Thymus (tissue), 14 donors: ENCODE measurements at places on chromosomes 6 and 20. TPM values are rescaled to one million over a fixed set of nuclear protein-coding genes. Genes with fewer than 3 reads are reported as not detected.

DNA sequence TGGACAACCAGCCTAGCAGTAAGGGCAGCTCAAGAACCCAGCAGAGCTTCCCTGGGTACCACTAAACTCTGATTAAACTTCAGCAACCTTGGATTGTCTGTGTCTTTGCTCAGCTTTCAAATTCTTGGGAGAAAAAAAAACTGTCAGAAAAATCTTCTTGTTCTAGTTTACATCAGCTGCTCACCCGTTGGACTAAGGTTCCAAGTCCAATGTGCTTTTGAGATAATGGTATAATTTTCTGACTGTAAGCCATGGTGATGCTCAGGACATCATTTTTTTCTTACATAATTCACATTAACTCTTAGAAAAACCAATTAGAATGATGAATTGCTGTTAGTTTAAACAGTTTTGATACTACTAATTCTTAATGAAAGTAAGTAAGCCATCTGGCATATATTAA lies 145.8 kb downstream of the COL9A1 start:
- H3K4me3 ChIP-seq: no peak overlapping the region
- no peaks in the 10 kb centered on the region for H3K4me1 ChIP-seq
- DNase-seq: no peak
- no peaks in the 10 kb centered on the region for H3K36me3 ChIP-seq

DNA sequence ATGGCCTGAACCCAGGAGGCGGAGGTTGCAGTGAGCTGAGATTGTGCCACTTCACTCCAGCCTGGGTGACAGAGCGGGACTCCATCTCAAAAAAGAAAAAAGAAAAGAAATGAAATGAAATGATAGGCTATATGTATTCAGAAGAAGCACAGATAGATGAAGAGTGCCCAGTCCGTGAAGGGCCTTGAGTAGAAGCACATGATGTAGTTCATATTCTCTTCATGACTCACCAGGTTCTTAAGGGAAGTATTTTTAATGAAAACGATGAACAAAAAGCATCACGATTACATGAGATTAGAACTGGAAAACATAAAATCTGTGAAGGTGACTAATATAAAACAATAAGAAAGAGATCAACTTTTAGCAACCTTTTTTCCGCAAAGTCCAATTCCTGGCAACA lies 29.8 kb downstream of the TPD52L1 start:
- H3K36me3 ChIP-seq: no peaks in the 10 kb centered on the region
- no peak overlapping the region for H3K4me3 ChIP-seq
- no peaks in the 10 kb centered on the region for H3K4me1 ChIP-seq

DNA sequence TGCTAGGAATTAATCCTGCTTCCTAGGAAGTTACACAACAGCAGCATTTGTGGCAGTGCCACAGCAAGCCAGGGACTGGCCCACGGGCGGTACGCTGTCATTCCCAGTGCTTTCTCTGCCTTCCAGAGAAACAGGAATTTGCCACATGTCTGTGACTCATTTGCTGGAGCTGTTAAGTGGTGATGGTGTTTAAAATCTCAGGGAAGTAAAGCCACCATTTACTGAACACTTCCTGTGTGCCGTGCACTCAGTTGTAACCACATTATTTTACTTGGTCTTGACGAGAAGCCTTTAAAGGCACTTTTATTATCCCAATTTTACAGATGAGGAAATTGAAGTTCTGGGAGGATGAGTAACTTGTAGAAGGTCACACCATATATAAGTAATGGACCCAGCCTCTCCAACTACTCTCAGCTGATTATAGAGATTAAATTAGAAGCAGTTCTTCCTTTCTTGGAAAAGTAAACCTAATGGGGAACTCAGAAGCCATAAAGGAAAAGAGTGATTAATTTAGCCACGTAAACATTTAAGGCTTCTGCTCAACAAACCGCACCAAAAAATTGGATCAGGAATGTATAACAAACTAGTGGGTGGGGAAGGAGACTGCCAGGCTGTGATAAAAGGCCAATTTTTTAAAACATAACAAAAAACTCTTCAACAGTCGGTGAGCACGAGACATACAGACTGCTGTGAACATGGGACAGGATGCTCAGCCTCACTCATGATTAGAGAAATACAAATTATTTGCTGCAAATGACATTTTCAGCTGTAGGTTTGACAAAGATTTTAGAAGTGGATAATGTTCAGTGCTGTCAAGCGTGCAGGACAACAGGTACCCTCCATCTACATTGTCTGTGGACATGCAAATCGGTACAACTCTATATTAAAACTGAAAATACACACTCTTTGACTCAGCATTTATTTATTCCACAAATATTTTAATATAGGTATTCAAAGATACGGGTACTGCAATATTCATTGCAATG lies 311.2 kb downstream of the NRN1 start:
- no peak overlapping the region for H3K27ac ChIP-seq
- no peak overlapping the region for H3K4me3 ChIP-seq
- no peaks in the 10 kb centered on the region for H3K36me3 ChIP-seq
- no peaks in the 10 kb centered on the region for H3K27me3 ChIP-seq
- peaks cover 28% of the 10 kb centered on the region for H3K4me1 ChIP-seq
- no peak for DNase-seq

DNA sequence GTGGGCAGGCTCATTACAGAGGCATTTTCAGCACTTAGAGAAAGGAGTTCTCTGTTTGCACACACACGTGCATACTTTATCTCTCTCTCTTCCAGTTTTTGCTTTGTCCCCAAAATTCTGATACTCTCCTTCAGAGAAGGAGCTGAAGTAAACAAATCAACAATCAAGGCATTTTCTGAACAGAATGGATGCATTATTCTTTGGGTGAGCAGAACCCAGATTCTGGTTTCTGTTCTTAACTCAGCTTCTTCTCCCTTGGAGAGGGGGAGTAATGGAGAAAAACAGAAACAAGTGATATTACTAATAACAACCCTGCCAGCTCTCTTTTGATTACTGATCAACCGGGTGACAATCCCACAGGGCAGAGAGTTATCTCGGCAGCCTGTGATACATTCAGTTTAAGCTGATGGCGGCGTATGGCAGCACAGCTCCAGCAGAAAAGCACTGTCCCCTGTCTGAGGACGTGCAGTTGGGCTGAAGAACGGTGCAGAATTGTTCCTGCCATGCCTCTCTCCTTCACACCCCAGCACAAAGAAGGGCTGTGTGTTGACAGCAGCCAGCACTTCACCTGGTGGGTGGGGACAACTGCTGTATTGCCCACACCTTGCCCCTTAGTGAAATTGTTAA lies 47.3 kb upstream of the SASH1 start:
- no peaks in the 10 kb centered on the region for H3K4me1 ChIP-seq
- no peaks in the 10 kb centered on the region for H3K36me3 ChIP-seq
- no peak overlapping the region for H3K27ac ChIP-seq
- no peak overlapping the region for H3K4me3 ChIP-seq

DNA sequence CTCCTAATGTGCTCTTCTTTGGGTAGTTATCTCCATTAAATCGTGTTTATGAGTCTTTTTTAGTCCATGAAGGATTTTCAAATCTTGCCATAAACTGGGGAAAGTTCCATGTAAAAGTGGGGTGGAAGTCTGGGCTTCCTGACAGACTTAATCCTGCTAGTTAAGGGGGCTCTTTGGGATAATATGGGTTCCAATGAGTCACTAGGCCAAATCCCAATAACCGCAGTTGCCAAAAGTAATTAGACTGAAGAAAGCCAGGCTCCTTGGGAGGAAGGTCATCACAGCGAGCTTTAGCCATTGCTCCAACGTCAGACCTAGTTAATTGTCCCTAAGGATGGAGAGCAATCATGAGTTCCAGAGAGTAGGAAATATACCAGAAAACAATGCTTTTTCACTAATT lies 10.8 kb downstream of the RSPO3 start:
- no peak overlapping the region for H3K4me3 ChIP-seq
- no peaks in the 10 kb centered on the region for H3K36me3 ChIP-seq
- H3K4me1 ChIP-seq: no peaks in the 10 kb centered on the region

GRCh38 chr20:6665621-6666355 lies 101.7 kb upstream of the BMP2 start:
- no peak overlapping the region for H3K27ac ChIP-seq
- no peaks in the 10 kb centered on the region for H3K36me3 ChIP-seq
- H3K4me3 ChIP-seq: no peak overlapping the region
- no peaks in the 10 kb centered on the region for H3K4me1 ChIP-seq
- no peak for DNase-seq
- H3K27me3 ChIP-seq: no peaks in the 10 kb centered on the region

GRCh38 chr6:112935402-112936078 lies 588.4 kb downstream of the RFPL4B start:
- no peak overlapping the region for H3K4me3 ChIP-seq
- no peak overlapping the region for H3K27ac ChIP-seq
- no peak for DNase-seq
- H3K4me1 ChIP-seq: no peaks in the 10 kb centered on the region
- H3K36me3 ChIP-seq: no peaks in the 10 kb centered on the region

GRCh38 chr20:16590041-16590633 lies 16.9 kb upstream of the KIF16B start:
- no peaks in the 10 kb centered on the region for H3K27me3 ChIP-seq
- no peak overlapping the region for H3K4me3 ChIP-seq
- no peak overlapping the region for H3K27ac ChIP-seq

- no peak overlapping the region for H3K27ac ChIP-seq
- no peak overlapping the region for H3K4me3 ChIP-seq
- H3K4me1 ChIP-seq: no peaks in the 10 kb centered on the region
- H3K27me3 ChIP-seq: no peaks in the 10 kb centered on the region
- H3K36me3 ChIP-seq: peaks cover 10% of the 10 kb centered on the region
These were observed 459.6 kb downstream of the UTRN start for GRCh38 chr6:144744720-144745119.

GRCh38 chr6:163335671-163336545 lies 78.6 kb upstream of the QKI start:
- H3K27me3 ChIP-seq: peaks cover 8% of the 10 kb centered on the region
- H3K4me1 ChIP-seq: peaks cover 13% of the 10 kb centered on the region
- H3K4me3 ChIP-seq: no peak overlapping the region
- H3K36me3 ChIP-seq: no peaks in the 10 kb centered on the region
- no peak overlapping the region for H3K27ac ChIP-seq

DNA sequence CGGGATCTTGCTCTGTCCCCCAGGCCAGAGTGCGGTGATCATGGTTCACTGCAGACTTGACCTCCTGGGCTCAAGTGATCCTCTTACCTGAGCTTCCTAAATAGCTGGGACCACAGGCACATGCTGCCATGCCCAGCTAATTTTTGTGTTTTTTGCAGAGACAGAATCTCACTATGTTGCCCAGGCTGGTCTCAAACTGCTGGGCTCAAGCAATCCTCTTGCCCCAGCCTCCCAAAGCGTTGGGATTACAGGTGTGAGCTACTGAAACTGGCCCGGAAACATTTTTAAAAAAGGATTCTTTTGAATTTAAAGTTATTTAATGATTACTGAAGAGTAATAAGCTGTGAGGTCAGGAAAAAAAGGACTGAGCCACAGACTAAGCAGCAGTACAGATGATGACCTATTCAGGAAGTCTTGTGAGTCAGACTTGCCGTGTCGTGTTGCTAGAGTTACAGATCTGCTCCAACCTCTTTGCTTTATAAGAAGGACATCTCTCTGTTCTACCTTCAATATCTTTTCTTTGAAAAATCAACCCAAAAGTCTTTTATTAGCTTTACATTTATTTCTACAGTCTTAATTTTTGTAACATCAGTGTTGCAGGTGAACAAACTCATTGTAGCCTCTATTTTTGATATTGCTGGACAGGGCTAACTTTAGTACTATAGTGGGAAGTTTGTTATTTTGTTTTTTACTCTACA lies 108.7 kb downstream of the NCOA3 start:
- peaks cover 9% of the 10 kb centered on the region for H3K36me3 ChIP-seq
- no peaks in the 10 kb centered on the region for H3K27me3 ChIP-seq
- no peak overlapping the region for H3K4me3 ChIP-seq
- no peaks in the 10 kb centered on the region for H3K4me1 ChIP-seq
- H3K27ac ChIP-seq: no peak overlapping the region

- no peaks in the 10 kb centered on the region for H3K36me3 ChIP-seq
- no peak overlapping the region for H3K4me3 ChIP-seq
- H3K4me1 ChIP-seq: peaks cover 17% of the 10 kb centered on the region
- H3K27me3 ChIP-seq: peaks cover 12% of the 10 kb centered on the region
These were observed 2.0 kb upstream of the MYLIP start for GRCh38 chr6:16126861-16127260.

GRCh38 chr6:319177-320131 lies 27.2 kb downstream of the DUSP22 start:
- DNase-seq: no peak
- no peaks in the 10 kb centered on the region for H3K4me1 ChIP-seq
- no peaks in the 10 kb centered on the region for H3K36me3 ChIP-seq
- H3K4me3 ChIP-seq: no peak overlapping the region
- no peaks in the 10 kb centered on the region for H3K27me3 ChIP-seq

GRCh38 chr20:52904837-52905236 lies 67.3 kb upstream of the TSHZ2 start:
- H3K27me3 ChIP-seq: no peaks in the 10 kb centered on the region
- H3K27ac ChIP-seq: no peak overlapping the region
- no peak overlapping the region for H3K4me3 ChIP-seq
- no peak for DNase-seq

DNA sequence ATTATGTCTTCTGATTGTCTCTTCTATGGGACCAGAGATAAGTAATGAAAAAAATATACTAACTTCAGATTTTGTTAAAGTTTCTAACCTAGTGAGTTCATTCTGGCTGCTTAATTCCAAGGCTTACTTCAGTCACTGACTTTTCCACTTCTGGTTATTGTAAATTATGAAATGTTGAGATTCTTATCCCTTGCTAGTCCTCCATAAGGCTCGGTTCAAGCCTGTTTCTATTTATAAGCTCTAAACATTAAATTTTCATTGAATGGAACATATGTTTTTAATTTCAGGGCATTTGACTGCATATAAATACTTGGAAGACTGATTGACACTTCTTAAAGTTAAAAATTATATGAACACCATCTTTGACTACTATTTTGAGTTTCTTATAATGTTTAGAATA lies 23.6 kb upstream of the NKAIN2 start:
- no peak overlapping the region for H3K27ac ChIP-seq
- no peak overlapping the region for H3K4me3 ChIP-seq
- no peaks in the 10 kb centered on the region for H3K4me1 ChIP-seq
- no peaks in the 10 kb centered on the region for H3K36me3 ChIP-seq

GRCh38 chr6:24183584-24183983 lies 57.6 kb downstream of the NRSN1 start:
- no peak overlapping the region for H3K4me3 ChIP-seq
- no peak for DNase-seq
- no peaks in the 10 kb centered on the region for H3K27me3 ChIP-seq

GRCh38 chr20:13703265-13703664 lies 64.5 kb upstream of the TASP1 start:
- no peaks in the 10 kb centered on the region for H3K36me3 ChIP-seq
- no peak for DNase-seq
- H3K4me1 ChIP-seq: no peaks in the 10 kb centered on the region

GRCh38 chr6:136947037-136947436 lies 24.9 kb downstream of the SLC35D3 start:
- no peak for DNase-seq
- no peaks in the 10 kb centered on the region for H3K27me3 ChIP-seq
- H3K36me3 ChIP-seq: no peaks in the 10 kb centered on the region
- no peaks in the 10 kb centered on the region for H3K4me1 ChIP-seq

Gene MYL9
- polyA plus RNA-seq: 138 TPM

Gene KIFC1
- polyA plus RNA-seq: 5.5 TPM

Gene MUC22
- polyA plus RNA-seq: 0.02 TPM

Gene TP53INP2
- polyA plus RNA-seq: 5.7 TPM

Gene PRND
- 0.14 TPM for polyA plus RNA-seq

Gene SLC22A7
- 0.16 TPM for polyA plus RNA-seq

Gene RGS19
- polyA plus RNA-seq: 27.2 TPM

Gene EMILIN3
- 0.37 TPM for polyA plus RNA-seq

Gene ZC3H12D
- polyA plus RNA-seq: 5.8 TPM

Gene SLC4A11
- 4.4 TPM for polyA plus RNA-seq

Gene PXDC1
- polyA plus RNA-seq: 21.4 TPM

Gene GSTA2
- polyA plus RNA-seq: 0.68 TPM
